ENCODE measurements at places on chromosomes 3 and 15.

- DNase-seq, result no peak
Observed at GRCh38 chr3:5553203-5553602, 365.7 kb downstream of the EDEM1 start.

DNA sequence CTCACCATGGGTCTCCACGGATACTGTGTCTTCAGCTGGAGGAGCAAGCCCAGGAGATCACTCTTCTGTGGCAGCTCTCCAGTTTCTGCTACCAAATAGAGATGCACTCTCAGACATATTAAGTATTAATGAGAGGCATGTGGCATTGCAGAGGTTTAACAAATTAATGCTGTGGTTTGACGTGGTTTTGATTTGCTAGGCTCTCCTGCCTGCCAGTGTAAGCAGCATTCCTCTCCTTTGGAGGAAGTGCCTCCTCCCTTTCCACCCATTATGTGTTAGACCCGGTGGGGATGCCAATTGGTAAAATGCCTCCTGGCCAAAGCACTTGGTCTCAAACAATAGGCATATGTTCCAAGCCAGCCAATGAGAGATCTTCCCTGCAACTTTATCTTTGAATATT, 124.8 kb downstream of the MYLK start:
- DNase-seq, result no peak

GRCh38 chr3:58606693-58607092, 29.5 kb upstream of the FAM107A start:
- DNase-seq, result no peak

DNA sequence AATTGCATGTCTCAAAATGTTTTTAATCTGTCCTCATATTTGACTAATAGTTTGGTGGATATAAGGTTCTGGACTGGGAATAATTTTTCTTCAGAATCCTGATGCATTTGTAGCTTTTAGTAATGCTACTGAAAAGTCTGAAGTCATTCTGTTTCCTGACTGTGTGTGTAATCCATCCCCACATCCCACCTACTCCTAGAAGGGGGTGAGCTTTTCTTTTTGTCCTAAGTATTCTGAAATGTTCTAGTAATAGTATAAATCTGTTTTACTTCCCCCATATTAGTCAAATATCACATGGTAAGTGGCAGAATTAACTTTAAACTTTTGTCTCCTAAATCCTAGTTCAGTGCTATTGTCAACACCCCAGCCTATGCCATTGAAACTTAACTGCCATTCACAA, 162.8 kb downstream of the GREM1 start:
- DNase-seq, result no peak

DNA sequence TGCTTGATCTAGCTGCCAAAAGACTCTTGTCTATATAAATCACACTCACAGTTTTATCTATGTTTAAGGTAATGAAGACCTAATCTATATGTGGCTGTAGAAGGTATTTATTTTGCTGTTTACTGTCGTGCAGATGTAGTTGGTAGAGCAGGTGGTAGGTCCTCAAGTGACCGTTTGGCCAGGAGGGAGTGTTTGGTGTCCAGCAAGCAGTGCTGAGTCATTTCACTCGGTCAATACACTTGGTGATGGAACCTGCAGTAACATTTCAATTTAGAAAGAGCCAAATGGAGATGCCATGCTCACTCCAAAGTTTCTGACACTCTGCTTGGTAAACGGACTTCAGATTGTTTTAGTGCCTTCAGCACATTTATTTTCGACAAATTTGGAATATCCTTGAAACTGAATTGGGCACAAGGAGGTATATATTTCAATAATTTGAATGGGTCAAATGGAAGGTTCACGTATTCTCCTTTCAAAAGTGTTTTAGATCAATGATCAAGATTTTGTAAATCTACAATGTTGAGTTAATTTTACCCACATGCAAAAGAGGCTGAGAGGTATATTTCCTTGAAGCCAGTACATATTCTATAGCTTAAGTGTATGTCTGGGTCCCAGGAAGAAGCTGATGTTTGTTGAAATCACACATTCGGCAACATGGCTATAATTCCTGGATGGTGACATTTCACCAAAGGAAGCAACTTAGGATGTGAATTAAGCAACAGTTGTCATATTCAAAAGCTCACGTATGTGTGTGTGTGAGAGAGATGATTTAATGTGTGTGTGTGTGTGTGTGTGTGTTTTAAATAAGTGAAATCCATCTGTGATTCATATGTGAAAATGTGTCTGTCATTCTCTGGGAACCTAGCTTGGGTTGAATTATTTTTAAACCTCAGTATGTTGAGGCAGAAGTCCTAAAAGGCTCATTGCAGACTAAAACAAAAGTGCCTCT, 7.7 kb upstream of the CX3CR1 start:
- DNase-seq, result no peak

- DNase-seq, result no peak
Observed at GRCh38 chr3:17243621-17244020, 358.9 kb downstream of the PLCL2 start.

DNA sequence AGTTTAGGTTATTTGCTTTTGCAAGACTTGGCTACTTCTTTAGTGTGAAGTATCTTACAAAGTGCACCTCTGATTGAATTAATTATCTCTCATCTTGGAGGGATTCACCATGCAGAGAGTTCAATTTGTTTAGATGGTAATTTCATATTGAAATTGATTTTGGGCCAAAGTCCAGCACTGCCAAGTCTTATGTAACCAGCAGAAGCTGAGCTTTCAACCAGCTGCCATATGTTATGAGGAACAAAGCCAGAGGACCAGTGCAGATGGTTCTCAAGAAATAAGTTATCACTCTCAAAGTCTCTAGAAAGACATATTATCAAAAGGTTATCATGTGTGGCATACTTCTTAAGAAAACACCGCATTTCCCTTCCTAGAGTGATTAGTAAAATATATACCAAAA, 29.0 kb downstream of the ABHD6 start:
- DNase-seq, result no peak

DNA sequence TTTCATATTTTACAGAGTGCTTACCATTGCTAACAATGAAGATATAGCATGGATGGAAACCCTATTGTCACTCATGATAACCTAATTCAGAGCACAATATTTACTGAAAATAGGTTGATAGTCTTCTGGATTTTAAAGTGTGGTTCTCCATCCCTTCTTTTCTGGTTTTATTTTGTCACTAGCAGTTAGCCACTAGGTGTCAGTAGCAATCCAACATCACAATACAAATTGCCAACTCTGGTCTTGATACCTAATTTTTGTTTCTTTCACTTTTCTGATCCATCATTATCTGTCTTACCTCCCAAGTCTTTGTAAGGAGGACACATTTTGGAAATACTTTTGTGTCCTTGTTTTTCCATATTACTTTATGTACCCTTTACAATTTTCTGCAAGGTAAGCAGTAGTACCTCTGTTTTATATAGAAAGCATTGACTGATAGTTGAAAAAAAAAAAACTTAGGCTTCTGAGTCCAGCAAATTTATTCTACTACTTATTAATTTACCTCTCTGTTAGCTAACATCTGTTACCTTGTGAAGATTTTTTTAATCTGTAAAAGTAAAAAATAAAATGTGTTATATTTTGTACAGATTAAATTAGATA, 28.3 kb upstream of the CRYBG3 start:
- DNase-seq, result peak; percentile 85

DNA sequence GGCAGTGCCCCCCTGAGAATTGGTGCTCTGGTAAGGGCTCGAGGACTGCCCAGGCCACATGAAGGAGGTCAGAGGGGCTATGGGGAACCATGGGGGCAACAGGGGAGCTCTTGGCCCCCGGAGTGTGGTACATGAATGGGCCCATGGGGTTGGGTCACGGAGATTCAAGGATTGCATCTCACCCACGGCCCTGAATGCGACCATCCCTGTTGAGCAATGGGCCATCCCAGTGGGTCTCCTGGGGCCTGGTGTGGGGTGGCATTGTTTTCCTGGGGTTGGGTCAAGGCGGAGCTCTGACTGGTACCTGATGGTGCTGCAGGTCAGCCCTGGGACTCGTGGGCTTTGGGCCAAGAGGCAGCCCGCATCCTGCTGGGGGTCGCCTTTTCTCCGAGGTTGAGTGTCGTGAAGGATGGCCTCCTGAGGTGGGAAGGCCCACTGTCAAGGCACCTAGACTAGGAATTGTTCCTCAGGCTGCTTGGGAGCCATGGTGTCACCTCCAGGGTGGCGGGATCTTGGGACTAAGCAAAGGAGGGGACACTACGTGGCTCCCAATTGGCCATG, 198.3 kb downstream of the UBE3A start:
- DNase-seq, result no peak

- DNase-seq, result no peak
Observed at GRCh38 chr15:23566651-23567050, 1.2 kb downstream of the MKRN3 start.

- DNase-seq, result peak; percentile 25
Observed at GRCh38 chr3:142148044-142148791, 1.1 kb downstream of the TFDP2 start.

GRCh38 chr15:78389322-78389721, 48.7 kb upstream of the IREB2 start:
- no peak for DNase-seq

- DNase-seq, result no peak
Observed at GRCh38 chr15:83115831-83116565, 8.6 kb downstream of the TM6SF1 start.

GRCh38 chr15:62802612-62803011, 239.9 kb upstream of the TPM1 start:
- DNase-seq, result no peak

- DNase-seq, result no peak
Observed at GRCh38 chr15:90829942-90830440, 38.4 kb upstream of the FURIN start.

DNA sequence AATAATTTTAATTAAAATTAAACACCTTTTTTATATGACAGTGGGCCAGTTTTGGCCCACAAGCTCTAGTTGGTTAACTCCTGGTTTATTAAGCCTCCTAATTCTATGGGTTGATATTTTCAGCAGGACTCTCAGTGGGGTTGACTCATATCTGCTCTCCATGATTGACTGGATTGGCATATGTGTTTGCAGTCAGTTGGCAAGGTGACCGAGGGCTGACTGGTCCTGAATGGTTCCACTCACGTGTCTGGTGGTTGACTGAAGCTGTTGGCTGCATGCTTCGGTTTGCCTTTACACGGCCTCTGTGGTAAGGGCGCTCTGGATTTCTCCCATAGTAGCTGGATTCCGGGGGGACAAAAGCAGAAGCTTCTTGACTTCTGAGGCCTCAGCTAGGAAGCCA, 65.3 kb upstream of the ZNF280D start:
- no peak for DNase-seq

- no peak for DNase-seq
Observed at GRCh38 chr3:36032180-36033047, 347.9 kb upstream of the STAC start.

- no peak for DNase-seq
Observed at GRCh38 chr15:91555312-91555711, 298.2 kb upstream of the SLCO3A1 start.

DNA sequence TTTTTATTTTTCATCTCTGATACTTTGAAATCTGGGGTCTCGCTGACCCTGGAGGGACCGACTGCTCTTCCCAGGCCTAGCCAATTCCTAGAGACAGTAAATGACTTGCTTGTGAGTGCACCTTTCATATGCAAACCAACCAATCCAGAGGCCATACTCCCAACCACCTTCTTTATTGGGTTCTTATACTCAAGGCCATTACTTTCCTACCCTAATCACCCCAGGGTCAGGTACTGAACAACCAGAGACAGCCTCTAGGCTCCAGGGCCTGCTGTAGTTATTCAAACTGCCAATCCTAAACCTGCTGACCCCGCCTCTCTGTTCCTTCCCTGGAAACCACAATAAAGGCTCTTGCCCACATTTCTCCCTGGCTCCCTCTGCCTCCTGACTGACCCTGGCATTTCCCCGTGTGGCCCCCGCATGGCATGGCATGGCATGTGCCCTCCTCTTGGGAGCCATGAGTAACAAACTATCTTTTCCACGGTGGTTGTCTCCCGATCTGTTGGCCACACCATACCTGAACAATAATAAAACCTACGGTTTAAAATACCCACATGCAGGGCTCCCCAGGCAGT, 42.9 kb downstream of the ADCY5 start:
- no peak for DNase-seq

DNA sequence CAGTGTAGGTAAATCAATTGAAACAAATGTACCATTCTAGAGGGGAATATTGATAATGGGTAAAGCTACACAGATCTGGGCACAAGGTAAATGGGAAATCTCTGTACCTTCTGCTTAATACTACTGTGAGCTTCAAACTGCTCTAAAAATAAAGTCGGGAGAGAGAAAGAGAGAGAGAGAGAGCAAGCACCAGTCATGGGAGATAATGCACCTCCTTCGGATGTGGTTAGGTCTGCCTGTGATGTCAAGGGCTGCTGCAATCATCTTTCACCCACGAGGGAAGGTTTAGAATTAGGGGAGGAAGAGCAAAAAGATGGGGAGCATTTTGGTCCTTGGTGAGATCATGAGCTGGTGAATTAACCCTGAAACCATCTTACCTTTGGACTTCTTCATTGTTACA, 219.1 kb downstream of the ZNF385D start:
- no peak for DNase-seq

- no peak for DNase-seq
Observed at GRCh38 chr3:152737021-152737908, 97.7 kb upstream of the P2RY1 start.

DNA sequence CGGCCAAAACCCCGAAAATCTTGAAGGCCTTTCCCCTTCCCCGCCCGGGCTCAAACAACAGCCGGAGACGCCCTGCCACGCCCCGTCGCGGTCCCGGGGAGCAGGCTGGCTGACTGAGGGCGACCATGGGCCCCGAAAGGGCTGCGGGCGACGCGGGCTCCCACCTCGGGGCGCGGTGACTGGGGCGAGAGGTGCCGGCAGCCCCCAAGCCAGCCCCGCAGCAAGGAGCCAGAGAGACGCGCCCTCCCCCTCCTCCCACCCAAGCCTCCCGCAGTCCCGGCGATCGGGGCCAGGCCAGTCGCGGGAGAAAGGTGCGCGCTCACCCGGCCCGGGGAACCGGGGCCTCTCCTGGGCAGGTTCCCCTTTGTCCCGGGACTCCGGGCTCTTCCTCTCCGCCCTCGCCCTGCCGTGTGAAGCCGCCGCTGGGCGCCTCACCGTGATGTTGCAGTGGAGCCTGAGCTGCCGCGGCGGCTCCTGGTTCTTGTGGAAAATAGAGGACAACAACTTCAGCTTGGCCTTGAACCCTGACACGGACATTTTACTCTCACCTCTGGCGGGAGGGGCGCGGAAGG, 30.6 kb upstream of the ZSCAN2 start:
- peak; percentile 45 for DNase-seq

- no peak for DNase-seq
Observed at GRCh38 chr15:99545605-99546004, 20.2 kb upstream of the MEF2A start.

DNA sequence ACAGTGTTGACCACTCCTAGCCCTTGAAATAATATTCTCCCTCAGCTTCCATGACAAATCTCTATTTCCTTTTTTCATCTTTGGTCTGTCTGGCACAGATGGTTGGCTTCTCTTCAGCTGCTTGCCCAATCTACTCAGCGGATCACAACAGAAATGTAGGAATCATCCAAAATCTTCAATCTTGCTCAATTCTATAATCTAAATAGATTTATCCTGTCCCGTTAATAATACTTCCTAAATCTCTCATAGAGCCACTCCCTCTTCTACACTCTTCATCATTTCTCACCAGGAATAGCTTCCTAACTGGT, 3.8 kb downstream of the PEAK1 start:
- no peak for DNase-seq

All from HT-29 (cell line).